Motor neuron (in vitro differentiated cells): ENCODE measurements at places on chromosomes 3 and 15. TPM values are rescaled to one million over a fixed set of nuclear protein-coding genes. Genes with fewer than 3 reads are reported as not detected.

The ITPR1 gene
- 2.5 and 3.1 TPM in 2 replicates for total RNA-seq

The RASGRP1 gene
- 1.8 and 2.0 TPM in 2 replicates for total RNA-seq

The ATP10A gene
- total RNA-seq, result 0.55 and 1.0 TPM in 2 replicates

The IQCF5 gene
- not detected in 2 replicates for total RNA-seq

The SEMA3F gene
- 7.6 and 8.5 TPM in 2 replicates for total RNA-seq

The PARP6 gene
- total RNA-seq, result 90.2 and 92.5 TPM in 2 replicates

The THPO gene
- 0.56 and 10.3 TPM in 2 replicates for total RNA-seq

The HTR3E gene
- 0.41 and 0.49 TPM in 2 replicates for total RNA-seq

The SLC28A2 gene
- 0.69 and 1.0 TPM in 2 replicates for total RNA-seq

The FOXB1 gene
- 8.7 and 9.1 TPM in 2 replicates for total RNA-seq

The SKOR1 gene
- total RNA-seq, result 0.50 and 0.60 TPM in 2 replicates

The SMCO1 gene
- total RNA-seq, result not detected in 2 replicates

The ISL2 gene
- total RNA-seq, result 0.74 and 1.1 TPM in 2 replicates

The KLHL40 gene
- total RNA-seq, result 0.05 TPM in 1 of 2 replicates, not detected in the other

The WWTR1 gene
- total RNA-seq, result 267 and 283 TPM in 2 replicates

The CTDSPL gene
- total RNA-seq, result 6.6 and 8.3 TPM in 2 replicates

The MLF1 gene
- 21.5 and 27.4 TPM in 2 replicates for total RNA-seq

The EOMES gene
- 0.22 and 0.44 TPM in 2 replicates for total RNA-seq

The ADGRG7 gene
- not detected in 2 replicates for total RNA-seq

The GOLGA6L4 gene
- total RNA-seq, result 0.92 and 1.7 TPM in 2 replicates

The ZNF717 gene
- 14.9 and 15.6 TPM in 2 replicates for total RNA-seq

The RTP1 gene
- 0.29 and 0.37 TPM in 2 replicates for total RNA-seq

The ATXN7 gene
- total RNA-seq, result 8.0 and 9.2 TPM in 2 replicates

The DGKG gene
- total RNA-seq, result 0.66 and 0.68 TPM in 2 replicates

The C2CD4A gene
- 0.24 and 0.28 TPM in 2 replicates for total RNA-seq

The MINDY2 gene
- total RNA-seq, result 22.3 and 26.9 TPM in 2 replicates

The SUCNR1 gene
- total RNA-seq, result 20.3 and 40.7 TPM in 2 replicates

The ST8SIA2 gene
- 15.8 and 16.4 TPM in 2 replicates for total RNA-seq

The CALML4 gene
- 0.61 TPM in 1 of 2 replicates, not detected in the other for total RNA-seq

The FSIP1 gene
- 4.0 TPM in 2 replicates for total RNA-seq

The PLAAT1 gene
- total RNA-seq, result 1.3 and 5.4 TPM in 2 replicates

The LRRN1 gene
- total RNA-seq, result 36.7 and 40.4 TPM in 2 replicates

The ROPN1B gene
- total RNA-seq, result 2.0 and 2.1 TPM in 2 replicates

The NME9 gene
- 1.8 and 2.9 TPM in 2 replicates for total RNA-seq

The LRRC3B gene
- total RNA-seq, result 4.5 and 5.1 TPM in 2 replicates

The ZNF385D gene
- total RNA-seq, result 4.9 and 6.2 TPM in 2 replicates

The PTH1R gene
- 7.8 and 14.3 TPM in 2 replicates for total RNA-seq

The P2RY13 gene
- total RNA-seq, result 1.8 and 5.5 TPM in 2 replicates

The TMEM266 gene
- 3.1 and 4.6 TPM in 2 replicates for total RNA-seq

The SLTM gene
- 68.3 and 72.3 TPM in 2 replicates for total RNA-seq

The FBXO45 gene
- total RNA-seq, result 8.6 and 10.4 TPM in 2 replicates

The STAG1 gene
- total RNA-seq, result 26.8 and 29.7 TPM in 2 replicates

The TIMP4 gene
- 1.2 and 1.6 TPM in 2 replicates for total RNA-seq

The SLC33A1 gene
- 63.1 and 72.2 TPM in 2 replicates for total RNA-seq

The FOXL2 gene
- total RNA-seq, result 0.08 and 0.32 TPM in 2 replicates

The RBMS3 gene
- 15.6 and 16.8 TPM in 2 replicates for total RNA-seq

The SYNPR gene
- total RNA-seq, result 0.25 TPM in 1 of 2 replicates, not detected in the other

The DISP2 gene
- total RNA-seq, result 0.16 and 0.56 TPM in 2 replicates

The RBP2 gene
- 1.4 and 3.9 TPM in 2 replicates for total RNA-seq

The LCMT2 gene
- total RNA-seq, result 11.4 and 11.7 TPM in 2 replicates

The A4GNT gene
- total RNA-seq, result 1.4 and 1.6 TPM in 2 replicates

The ERICH6 gene
- 1.0 TPM in 1 of 2 replicates, not detected in the other for total RNA-seq

The DLL4 gene
- 0.93 and 1.8 TPM in 2 replicates for total RNA-seq

The MEIS2 gene
- 547 and 747 TPM in 2 replicates for total RNA-seq
